AG09319 (cell line): ENCODE measurements at places on chromosomes 2 and 18.

DNA sequence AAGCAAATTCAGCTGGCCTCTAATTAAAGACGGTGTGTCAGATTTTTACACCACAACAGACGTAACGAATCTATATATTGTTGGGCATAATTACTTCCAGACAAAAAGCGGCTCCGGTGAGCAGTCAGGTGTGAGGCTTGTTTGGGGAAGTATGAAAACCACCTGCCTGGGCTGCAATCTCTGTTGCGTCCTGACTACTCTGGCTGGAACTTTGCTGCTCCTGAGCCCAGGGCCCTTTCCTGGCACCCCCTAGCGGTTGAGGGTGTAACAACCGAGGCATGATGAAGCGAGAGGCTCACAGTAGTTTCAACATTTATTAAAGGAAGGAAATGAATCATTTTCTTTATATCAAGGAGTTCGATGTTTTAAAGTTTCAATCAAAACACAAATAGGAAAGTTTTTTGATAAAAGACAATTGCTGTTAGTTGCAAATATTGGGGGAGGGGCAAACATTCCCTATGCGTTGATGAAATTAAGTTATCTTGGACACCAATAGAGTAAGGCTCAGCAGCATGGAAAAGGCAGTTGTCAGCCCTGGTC is 10.6 kb upstream of the ITGB6 start:
- DNase-seq = no peak

GRCh38 chr2:111119822-111120252 is 877 bp upstream of the BCL2L11 start:
- DNase-seq = no peak

DNA sequence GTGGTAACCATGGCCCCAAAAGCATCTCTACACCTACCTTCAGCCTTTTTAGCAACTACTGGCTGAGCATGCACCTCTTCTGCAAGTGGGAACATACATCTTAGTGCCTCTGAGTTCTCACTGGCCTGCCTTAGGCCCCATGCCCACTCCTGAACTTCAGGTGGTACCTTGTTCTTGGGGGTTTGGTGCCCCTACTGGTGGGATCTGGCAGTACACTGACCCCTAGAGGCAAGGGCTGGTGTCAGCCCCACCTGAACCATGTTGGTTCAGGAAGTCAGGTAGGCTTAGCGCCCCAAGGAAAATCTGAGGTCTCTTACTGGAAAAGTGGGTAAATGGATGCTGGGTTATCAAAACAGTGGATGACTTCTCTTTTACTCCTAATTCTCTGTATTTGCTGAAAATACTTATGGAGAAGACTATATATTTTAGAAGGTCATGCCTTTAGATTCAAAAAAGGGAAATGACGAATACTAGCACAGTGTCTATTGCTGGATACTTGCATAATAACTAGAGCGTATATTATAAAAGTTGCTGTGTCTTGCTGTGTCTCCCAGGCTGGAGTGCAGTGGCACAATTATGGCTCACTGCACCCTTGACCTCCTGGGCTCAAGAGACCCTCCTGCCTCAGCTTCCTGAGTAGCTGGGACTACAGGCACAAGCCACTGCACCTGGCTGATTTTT is 84.6 kb downstream of the RAB31 start:
- no peak for DNase-seq

- no peak for DNase-seq
Observed at GRCh38 chr2:207240649-207241048, 74.9 kb upstream of the KLF7 start.

GRCh38 chr2:50902365-50902764 is 129.6 kb downstream of the NRXN1 start:
- no peak for DNase-seq

DNA sequence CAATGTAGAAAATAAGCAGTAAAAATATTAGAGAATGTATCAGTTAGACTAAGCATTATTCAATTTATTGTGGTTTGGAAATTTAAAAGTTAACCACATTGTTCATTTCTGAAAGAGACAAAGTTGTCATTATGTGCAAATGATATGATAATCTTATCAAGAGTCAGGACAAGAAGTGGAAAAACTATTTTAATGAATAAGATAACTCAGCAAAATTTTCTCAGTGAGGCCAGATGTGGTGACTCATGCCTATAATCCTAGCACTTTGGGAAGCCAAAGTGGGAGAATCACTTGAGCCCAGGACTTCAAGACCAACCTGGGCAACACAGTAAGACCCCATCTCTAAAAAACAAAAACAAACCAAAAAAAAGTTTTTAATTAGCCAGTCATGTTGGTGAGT is 39.5 kb upstream of the CERS6 start:
- no peak for DNase-seq

DNA sequence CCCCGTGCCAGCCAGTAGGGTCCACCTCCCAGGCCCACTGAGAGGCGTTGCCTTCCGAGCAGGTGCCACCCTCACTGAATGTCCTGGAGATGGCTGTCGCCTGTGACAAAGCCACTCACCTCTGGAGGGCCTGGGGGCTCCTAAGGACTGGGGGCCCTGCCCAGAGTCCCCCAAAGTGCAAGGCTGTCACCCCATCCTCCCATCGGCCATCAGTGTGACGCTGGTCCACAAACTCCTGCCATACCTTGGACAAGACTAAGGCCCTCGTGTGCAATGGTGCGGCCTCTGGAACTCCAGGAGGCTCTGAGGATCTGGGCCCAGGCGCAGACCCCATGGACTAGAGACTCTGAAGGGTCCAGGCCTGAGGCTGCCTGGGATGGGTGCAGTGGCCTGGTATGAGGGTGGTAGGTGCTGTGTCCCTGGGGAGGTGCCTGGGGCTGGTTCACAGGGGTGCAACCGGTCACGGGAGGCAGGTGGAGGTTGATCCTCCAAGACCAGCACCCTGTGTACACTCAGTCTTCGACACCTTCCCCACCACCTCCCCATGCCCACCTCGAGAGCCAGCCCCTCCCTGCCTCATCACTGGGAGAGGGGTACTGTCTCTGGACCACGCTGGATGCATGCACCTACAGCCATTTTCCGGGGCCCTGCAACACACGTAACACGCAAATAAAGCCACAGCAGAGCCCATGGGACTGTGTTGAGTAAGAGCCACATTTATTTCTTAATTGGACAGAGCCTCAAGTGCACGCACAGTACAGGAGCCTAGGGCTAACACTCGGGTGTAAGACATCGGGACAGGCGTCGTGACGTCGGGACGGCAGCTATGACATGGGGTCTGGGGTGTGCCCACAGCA is 21.6 kb downstream of the AQP12A start:
- DNase-seq = no peak

- DNase-seq = no peak
Observed at GRCh38 chr18:35991696-35992095, 19.2 kb downstream of the RMP24 start.

DNA sequence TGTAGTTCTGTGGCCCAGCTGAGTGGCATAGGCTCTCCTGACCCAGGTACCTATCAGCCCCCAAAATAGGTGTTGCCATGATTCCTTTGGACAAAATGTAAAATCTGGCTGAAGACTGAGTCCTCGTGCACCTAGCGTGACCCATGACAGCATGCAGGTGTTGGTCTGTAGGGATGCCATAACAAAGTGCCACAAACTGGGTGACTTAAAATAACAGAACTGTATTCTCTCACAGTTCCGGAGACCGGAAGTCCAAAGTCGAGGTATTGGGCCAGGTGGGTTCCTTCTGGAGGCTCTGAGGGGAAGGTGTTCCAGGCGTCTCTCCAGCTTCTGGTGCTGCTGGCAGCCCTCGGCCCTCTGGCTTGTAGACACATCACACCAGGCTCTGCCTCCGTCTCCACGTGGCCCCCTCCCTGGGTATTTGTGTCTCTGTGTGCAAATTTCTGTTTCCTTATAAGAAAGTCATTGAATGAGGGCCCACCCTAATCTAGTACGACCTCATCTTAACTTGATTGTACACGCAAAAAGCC is 34.5 kb downstream of the LRRFIP1 start:
- DNase-seq = no peak

GRCh38 chr18:63752636-63753035 is 22.6 kb upstream of the SERPINB7 start:
- no peak for DNase-seq

GRCh38 chr18:48540251-48541025 is 1.6 kb downstream of the CTIF start:
- DNase-seq = no peak

- DNase-seq = no peak
Observed at GRCh38 chr2:98412751-98413458, 31.8 kb upstream of the INPP4A start.

DNA sequence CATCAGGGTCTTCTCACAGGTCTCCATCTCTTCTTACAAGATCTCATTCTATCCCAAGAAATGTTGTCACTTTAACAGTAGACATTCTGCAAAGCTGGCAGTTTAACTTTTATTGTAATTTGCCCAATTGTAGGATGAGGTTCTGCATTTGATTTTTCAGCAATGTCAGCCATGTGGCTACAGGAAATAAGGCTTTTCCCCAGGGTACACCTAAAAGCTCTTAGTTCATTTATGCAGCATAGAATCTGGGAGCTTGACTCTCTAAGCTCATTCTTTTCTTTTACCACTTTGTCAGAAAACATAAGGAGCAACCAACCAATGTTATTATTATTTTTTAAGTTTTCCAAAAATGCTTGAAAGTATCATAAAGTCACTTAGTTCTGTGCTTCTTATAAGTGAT is 123.4 kb downstream of the CALCRL start:
- DNase-seq = no peak

- DNase-seq = no peak
Observed at GRCh38 chr2:8246137-8246536, 435.7 kb upstream of the ID2 start.

DNA sequence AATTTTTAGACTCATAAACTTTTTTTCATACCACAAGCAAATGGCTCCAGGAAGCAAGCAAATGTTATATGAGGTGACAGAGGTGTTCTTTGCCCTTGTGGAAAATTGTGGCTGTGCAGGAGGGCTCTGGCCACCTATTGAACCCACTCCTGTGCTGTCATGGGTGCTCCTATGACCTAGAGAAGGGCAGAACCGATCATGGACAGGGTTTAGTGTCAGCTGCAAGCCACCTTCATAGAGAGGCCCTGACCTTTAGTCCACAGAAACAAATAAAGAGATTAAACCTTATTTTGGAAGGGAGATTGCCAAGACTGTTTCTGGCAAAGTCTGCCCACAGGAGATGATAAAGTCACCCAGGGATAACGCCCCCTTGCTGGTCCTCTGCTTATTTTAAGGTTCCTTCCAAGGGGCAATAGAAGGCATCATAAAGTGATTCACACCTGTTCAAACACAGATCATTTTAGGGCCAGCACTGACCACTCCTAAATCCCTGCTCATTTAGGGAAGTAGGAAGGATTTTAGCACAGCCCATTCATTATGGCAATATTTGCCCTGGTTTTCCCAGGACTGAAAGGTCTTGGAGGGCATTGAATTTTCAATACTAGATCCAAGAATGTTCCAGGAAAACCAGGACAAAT is 26.1 kb upstream of the STAT4 start:
- DNase-seq = no peak

GRCh38 chr2:119059287-119059686 is 99.3 kb downstream of the C1QL2 start:
- DNase-seq = no peak

DNA sequence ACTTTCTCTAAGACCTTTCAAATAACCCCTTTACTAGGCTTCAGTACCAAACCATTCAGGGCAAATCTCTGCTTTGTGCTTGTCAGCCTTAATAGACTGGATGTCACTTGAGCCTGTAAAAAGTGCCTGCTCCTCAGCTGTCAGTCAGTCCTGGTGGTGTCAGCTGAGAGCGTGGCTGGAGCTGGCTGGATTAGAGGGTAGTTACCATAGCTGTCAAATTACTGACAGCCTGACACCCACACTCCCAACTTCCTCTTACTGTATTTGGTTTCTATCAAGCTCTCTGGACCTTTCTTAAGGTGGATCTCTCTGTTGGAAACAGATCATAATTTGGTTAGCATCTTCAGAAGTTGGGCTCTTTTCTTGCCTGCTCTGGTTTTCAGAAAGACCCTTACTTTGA is 371.4 kb upstream of the ATP5MC3 start:
- no peak for DNase-seq

- no peak for DNase-seq
Observed at GRCh38 chr2:218086478-218086877, 17.4 kb downstream of the RUFY4 start.

GRCh38 chr2:41966431-41966893 is 81.4 kb upstream of the PKDCC start:
- peak; percentile 64 for DNase-seq

DNA sequence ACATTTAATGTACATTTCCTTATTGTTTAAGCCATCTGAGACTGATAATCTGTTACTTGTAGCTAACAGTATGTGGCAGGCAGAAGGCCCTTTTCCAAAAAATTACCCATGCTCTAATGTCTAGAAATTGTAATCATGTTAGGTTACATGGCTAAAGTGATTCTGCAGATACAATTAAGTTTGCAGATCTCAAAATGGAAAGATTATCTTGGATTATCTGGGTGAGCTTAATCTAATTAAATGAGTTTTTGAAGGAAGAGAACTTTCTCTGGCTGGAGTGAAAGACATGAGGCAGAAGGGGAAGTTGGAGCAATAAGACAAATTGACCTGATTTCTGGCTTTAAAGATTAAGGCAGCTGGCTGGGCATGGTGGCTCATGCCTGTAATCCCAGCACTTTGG is 76.3 kb downstream of the MBD2 start:
- DNase-seq = no peak

DNA sequence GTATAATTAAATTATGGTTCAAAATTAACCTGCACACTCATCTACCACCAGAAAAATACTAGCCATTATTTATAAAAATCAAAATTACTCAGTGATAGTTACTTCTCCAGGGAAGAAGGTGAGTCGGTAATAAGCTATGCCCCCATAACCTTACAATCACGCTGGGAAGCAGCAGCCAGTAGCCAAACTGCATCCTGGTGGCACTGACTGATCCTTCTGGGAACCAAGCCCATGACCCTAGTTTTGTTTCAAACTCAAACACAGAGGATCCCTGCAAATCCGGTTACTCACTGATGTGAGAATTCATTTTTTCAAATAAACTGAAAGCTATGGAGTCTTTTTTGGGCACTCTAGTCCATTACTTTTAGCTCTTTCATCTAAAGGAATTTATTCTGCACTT is 88.2 kb upstream of the VWC2L start:
- DNase-seq = no peak

DNA sequence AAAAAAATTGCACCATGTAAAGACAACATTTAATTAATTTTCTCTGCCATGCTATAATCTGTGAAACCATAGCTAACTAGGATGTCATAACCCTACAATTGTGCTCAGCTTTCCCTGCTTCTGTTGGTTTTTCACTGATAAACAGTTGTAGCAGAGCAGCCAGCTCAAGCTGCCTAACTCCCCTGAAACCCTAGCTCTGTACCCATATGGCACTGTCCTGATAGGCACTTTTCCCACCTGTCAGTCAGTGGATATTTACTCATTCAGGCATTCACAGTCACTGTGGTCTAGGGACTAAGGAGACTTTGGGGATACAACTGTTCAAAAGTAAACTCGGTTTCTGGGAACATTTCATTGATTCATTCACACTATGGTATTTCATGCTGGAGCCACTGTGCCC is 407.0 kb downstream of the DSEL start:
- DNase-seq = no peak

GRCh38 chr2:64017811-64018700 is 1.2 kb downstream of the VPS54 start:
- no peak for DNase-seq

GRCh38 chr2:145141981-145142380 is 622.1 kb upstream of the ZEB2 start:
- no peak for DNase-seq
